ENCODE measurements at places on chromosomes 12 and 14. TPM values are rescaled to one million over a fixed set of nuclear protein-coding genes. Genes with fewer than 3 reads are reported as not detected.
A peak's percentile ranks its signal among the peaks of the same experiment; 100 is the strongest.

HCAR2 gene
- not detected for total RNA-seq

DPPA3 gene
- not detected for total RNA-seq

JDP2 gene
- 34.2 TPM for total RNA-seq

DNA sequence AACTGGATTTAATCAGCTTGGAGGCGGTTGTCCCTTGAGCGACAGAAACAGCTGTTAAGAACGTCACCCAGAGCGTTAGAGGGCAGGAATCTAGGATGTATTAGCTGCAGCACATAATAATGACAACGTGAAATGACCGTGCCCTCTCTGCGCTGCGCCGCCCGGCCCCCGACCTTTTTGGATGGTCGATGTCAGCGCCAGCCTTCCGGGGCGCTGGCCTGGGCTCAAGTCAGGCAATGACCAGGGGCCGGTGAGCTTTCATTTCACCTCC, 427 bp upstream of the TMEM120B start:
- DNase-seq = no peak

- no peak for DNase-seq
These were observed 278.3 kb downstream of the ALG10 start for GRCh38 chr12:34300376-34301250.

DNA sequence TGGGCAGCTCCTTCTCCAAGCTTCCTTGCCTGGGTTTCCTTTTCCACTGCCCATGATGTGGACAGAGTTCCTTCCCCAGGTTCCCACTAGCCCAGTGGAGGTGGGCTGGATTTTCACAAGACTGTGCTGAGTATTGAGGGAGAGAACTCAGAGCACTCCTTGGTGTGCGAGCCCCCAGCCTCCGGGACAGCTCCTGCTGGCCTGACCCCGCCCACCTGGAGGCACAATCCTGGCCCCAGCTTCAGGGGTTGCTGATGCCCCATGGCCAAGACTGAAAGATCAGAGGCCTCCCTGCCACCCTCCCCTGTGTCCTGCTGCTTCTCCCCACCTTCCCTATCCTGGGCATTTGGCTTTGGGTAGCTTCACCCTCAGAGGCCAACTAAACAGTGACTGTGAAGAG, 7.7 kb downstream of the KCNH3 start:
- no peak for DNase-seq

DNA sequence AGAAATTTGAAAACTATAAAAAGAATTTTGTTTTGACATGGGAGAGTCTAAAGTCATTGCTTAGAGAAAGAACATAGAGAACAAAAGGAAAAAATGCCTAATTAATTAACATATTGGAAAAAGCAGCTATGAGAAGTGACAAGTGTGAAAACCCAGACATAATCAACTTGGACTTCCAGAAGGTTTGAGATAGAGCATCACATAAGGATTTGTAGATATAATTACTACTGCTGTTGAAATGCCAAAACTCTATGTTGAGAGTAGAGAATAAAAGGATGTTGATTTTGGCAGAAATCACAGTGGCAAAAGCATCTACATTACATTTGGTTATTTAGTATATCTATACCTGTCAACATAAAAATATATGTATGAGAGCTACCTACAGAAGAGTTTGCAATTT, 135.1 kb downstream of the SLC41A2 start:
- DNase-seq = no peak

GRCh38 chr14:66231820-66232219, 254.4 kb upstream of the CCDC196 start:
- no peak for DNase-seq

DNA sequence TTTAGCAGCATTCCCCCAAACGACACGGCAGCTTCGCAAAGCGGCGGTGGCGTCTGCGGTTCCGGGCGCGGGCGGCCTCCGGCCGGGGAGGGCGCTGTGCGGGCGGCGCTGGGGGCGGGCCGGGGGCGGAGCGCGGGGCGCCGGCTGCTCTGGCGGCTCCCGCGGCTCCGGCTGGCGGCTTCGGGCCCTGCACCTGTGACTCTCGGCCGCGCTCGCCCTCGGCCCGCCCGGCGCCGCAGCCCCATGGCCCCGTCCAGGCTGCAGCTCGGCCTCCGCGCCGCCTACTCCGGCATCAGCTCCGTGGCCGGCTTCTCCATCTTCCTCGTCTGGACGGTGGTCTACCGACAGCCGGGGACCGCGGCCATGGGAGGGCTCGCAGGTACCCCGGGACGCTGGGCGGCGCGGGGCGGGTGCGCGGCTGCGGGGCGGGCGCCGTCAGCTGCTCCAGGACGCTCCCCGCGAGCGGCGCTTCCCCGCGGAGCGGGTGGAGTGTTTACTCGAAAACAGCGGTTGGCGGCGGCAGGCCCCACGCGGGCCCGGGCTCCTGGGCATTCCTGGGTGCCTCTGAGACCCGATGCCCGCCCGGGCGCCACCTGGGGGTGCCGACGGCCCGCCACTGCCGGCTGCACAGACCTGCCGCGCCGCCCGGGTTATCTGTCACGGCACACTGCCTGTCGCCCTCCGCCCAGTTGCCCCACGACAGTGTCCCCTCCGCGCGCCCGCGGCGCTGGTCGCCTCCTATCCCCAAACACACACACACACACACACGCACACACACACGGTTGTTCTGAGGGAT, at the start of gene SLC48A1:
SLC48A1 (plus strand) TSS at position 177 of the 796 bp plus-strand sequence; CDS start at position 244, 67 bp downstream.
- DNase-seq = peak; percentile 43

GRCh38 chr12:72323881-72324280, 51.7 kb downstream of the TRHDE start:
- DNase-seq = no peak

- DNase-seq = no peak
These were observed 2.1 kb upstream of the SLC15A4 start for GRCh38 chr12:128825835-128826234.

DNA sequence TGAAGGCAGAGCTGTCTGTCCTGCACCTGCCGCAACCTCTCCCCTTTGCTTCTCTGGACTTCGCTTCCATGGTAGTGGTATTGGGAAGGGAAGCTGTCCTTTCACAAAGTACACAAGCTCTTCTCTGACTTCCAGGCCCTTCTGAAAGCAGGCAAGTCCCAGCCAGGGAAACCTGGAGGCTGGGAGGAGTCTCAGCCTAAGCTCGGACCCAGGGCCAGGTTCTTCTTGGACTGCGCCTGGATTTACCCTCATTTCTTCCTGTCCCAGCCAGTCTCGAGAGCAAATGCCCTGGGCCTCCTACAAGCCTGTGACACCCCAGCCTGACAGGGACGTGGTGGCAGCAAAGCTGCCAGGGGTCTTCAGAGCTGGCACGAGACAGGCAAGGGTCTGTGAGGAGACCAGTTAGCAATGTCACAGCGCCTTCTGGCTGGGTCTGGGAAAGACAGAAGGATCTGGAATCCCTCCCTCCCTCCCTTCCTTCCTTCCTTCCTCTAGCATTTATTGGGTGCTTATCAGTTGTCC, 22.4 kb downstream of the ISCA2 start:
- no peak for DNase-seq

GRCh38 chr12:123270214-123271000, 1.2 kb downstream of the CDK2AP1 start:
- DNase-seq = no peak
